ENCODE measurements at places on chromosomes 4 and X. TPM values are rescaled to one million over a fixed set of nuclear protein-coding genes. Genes with fewer than 3 reads are reported as not detected.

The FRMPD4 gene
- total RNA-seq: 2.9 TPM

The ATP1B4 gene
- total RNA-seq: not detected

The VSIG1 gene
- total RNA-seq: not detected

The CHRDL1 gene
- 113 TPM for total RNA-seq

The SRPK3 gene
- 13.0 TPM for total RNA-seq

The SMIM10L2A gene
- 1.1 TPM for total RNA-seq

- no peak overlapping the region for H3K27ac ChIP-seq
- DNase-seq: no peak
- no peaks in the 10 kb centered on the region for H3K27me3 ChIP-seq
- H3K36me3 ChIP-seq: no peaks in the 10 kb centered on the region
- no peaks in the 10 kb centered on the region for H3K4me1 ChIP-seq
- no peak overlapping the region for H3K4me3 ChIP-seq
These were observed 1.8 kb downstream of the PNMA5 start for GRCh38 chrX:152992115-152992514.

- no peak overlapping the region for H3K27ac ChIP-seq
- H3K27me3 ChIP-seq: no peaks in the 10 kb centered on the region
- no peak for DNase-seq
- no peaks in the 10 kb centered on the region for H3K4me1 ChIP-seq
These were observed 18.2 kb downstream of the ELF4 start for GRCh38 chrX:130091980-130092522.

GRCh38 chrX:46574774-46575381 lies 1.3 kb downstream of the CHST7 start:
- peak overlapping the region; percentile 61 for H3K4me3 ChIP-seq
- no peaks in the 10 kb centered on the region for H3K27me3 ChIP-seq
- peaks cover 13% of the 10 kb centered on the region for H3K4me1 ChIP-seq
- no peak for DNase-seq
